Activated CD4-positive, alpha-beta memory T cell treated with anti-CD3 and anti-CD28 coated beads for 36 hours (primary cell): ENCODE measurements at places on chromosomes 1 and 21.

DNA sequence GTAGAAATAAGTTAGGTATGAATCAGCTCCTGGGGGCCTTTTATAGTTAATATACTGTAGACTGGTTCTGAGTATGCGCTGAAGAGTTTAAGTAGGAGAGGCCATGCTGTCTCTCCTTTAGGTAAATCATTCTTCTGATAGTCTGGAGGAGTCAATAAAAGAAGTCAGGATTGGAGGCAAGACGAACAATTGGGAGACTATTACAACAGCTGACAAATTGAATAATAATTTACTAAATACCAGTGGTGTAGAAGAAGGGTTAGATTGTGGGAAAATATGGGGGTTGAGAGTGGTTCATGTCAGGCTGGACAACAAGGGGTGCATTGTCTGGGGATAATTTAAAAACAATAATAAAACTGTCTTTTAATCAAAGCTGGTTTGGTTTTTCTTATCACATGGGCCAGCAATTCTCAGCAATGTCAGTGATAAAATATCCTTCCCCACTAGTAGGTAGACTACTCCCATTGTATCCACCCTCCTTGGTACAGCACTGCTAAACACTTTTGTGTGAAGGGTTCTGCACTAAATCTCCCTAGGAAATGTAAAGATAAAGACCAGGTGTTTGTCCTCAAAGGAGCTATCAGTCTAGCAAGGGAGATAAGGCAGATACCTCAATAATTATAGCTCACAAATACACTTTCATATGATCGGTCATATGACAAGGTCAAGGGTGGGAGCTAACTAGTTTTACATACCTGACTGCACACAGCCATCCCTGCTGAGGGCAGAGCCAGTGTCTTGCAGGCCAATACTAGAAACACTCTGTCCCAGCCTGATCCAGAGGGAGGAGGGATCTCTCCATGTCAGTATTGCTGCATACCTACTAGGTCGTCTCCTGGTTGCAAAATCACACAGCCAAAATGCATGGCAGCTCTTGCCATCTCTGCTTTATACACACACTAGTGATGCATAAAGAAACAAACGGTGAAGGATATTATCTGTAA is 299.7 kb downstream of the VAV3 start:
- DNase-seq = no peak

DNA sequence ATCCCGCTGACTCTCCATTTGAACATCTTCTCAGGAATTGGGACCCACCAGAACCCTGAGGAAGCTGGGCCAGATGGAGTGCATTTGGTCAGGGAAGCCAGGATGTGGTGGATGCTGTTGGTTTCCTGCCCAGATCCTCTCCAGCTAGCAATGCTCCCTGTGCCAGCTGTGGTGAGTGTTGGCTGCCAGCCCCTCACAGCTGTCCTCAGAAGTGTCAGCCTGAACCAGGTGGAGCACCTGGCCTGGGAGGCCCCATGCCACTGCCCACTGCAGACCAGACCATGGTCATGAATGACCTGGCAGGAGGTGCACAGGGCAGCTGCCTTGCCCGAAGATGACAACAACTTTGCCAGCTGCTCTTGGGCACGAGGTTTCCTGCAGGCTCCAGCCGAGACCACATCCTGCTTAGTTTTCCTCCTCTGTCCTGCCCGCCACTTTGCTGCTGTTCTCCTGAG is 54.4 kb downstream of the PRSS38 start:
- peak; percentile 44 for DNase-seq

DNA sequence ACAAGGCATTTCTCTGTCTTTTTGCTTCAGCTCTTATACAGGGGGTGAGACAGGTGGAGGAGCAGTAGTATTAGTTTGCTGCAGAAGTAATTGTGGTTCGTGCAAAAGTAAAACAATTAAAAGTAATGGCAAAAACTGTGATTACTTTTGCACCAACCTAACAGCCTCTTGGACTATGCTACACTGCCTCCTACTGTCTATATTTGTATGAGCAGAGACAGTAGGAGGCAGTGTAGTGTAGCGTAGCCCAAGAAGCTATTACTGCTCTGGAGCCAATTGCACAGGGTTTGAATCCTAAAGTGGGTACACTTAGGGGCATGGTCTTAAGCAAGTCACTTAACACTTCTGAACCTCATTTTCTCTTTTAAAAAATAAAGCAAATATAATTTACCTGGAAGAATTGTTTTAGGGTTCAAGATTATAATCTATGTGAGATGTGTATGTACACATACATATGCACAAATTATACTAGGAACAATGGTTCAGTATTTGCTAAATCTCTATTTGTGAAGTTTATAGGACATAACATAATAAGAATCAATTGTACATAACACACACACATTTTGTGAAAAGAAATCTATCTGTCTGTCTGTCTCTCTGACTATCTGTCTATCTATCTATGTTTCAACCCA is 103.8 kb downstream of the BRINP3 start:
- no peak for DNase-seq

GRCh38 chr21:23968008-23968407 is 1639.3 kb downstream of the MRPL39 start:
- no peak for DNase-seq

DNA sequence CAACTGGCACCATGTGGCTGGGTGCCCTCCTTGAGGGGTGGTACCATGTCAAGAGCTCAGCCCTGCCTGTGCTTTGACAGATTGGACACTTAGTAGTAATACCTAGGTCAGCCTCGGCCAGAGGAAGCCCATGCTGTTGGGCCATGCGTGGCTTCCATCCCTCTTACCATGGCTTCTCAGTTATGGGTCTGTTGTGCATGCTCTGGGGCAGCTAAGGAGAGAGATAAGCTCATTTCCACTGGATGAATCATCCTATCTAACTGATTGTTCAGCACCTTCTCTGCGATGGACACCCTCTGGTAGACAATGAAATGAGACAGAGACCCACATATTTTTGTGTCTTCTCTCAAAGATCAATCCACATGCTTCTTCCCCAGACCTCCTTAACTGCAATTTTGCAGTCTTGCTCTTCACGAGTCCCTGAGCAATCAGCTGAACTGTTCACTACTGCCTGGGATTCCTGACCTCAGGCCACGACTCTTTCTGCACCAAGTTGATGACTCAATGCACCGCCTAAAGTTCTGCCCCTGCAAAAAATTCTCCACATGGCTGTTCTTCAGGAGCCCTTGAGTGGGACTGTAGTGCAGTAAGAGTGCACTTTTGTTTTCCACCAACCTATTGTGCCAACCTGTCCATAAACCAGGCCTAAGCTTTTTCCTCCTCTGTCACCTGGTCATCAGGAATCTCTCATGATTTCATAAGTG is 6.9 kb upstream of the TRIM62 start:
- no peak for DNase-seq

- no peak for DNase-seq
Observed at GRCh38 chr1:145936247-145936646, 9.0 kb upstream of the RBM8A start.

DNA sequence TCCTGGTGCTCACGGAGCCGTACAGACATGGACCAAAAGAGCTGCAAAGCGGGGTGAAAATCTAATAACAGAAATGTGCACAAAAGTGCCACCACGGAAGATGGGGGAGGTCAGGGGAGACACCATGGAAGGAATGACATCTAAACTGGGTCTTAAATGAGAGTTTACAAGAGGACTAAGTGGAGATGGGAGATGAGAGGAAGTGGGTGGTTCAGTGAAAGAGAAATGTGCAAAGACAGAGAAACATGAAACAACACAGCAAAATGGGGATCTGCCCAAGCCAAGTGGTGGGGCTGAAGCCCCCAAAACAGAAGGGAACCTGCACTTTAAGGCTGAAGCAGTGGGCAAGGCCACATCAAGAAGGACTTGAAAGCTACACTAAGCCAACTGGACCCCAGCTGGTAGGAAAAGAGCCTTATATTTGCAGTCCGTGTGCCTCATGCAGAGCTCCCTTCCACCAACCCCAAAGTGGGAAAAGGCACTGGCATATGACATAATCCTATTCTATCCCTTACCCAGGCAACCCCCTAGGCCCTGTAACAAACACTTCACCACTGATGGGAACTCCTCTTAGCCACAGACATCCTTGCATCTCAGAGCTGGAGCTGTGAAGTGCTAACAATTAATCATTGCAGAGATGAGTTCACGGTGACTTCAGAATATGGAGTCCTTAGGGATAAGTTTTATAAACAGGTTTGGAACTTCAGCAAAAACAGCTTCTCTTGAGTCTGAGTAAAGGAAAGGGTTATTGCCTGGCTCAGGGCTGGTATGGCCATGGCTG is 198.6 kb upstream of the EDN2 start:
- DNase-seq = no peak

DNA sequence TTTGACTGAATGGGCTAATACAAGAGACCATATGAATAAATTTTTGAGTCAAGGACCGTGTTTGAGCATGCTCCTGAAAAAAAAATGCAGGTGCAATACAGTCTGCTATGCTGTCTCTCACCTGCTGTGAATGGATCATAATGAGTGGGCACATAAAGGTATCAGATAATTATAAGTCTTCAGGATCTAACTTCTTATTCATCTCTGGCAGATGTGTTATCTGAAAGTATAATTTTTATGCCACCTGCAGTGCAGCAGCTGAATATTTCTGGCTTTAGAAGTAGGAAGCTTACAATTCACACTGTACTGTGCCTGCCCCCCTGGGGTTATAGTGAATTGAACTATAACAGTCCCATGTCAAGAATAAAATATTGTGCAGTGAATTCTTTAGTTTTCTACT is 333.3 kb downstream of the MRPL39 start:
- no peak for DNase-seq

DNA sequence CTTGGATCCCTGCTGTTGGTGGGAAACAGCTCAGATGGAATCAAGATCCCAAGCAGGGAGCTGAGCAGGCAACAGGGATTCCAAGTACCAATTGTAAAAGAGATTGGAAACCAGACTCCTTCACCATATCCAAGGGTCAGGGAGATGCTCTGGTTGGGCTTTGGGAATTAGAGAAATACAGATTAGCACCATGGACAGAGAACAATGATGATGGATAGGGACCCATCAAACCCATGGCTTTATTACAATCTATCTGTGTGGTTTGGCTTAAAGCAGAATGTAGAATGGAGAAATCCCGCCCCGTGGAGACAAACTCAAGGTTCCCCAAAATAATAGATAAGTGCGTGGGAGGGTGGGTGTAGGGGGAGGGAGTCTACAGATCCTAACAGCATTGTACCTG is 120.7 kb upstream of the CSF3R start:
- no peak for DNase-seq

- DNase-seq = no peak
Observed at GRCh38 chr1:30708361-30708728, 15.0 kb downstream of the MATN1 start.

- peak; percentile 43 for DNase-seq
Observed at GRCh38 chr21:41777951-41778815, 11.3 kb upstream of the RIPK4 start.

DNA sequence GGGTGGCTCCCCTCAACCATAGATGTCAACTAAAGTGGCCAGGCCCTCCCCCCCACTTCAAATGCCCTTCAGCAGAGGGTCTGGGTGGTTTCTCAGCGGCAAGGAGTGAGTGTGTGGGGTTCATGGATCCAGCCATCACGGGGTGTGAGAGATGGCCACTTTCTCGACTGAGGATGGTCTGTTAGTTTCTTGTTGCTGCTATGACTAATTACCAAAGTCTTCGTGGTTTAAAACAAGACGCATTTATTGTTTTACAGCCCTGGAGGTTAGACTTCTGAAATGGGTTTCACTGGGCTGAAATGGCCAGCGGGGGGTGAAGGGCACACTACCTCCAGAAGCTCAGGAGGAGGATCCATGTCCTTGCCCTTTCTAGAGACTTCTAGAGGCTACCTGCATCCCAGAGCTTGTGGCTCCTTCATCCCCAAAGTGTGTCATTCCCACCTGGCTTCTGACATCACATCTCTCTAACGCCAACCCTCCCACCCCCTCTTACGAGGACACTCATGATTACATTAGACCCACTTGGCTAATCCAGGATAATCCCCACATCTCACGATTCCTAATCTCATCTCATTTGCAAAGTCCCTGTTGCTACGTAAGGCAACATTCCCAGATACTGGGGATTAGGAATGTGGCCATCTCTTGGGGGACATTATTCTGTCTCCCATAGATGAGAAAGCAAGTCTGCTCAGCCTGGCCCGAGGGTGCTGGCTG is 53.0 kb downstream of the EPHB2 start:
- no peak for DNase-seq

DNA sequence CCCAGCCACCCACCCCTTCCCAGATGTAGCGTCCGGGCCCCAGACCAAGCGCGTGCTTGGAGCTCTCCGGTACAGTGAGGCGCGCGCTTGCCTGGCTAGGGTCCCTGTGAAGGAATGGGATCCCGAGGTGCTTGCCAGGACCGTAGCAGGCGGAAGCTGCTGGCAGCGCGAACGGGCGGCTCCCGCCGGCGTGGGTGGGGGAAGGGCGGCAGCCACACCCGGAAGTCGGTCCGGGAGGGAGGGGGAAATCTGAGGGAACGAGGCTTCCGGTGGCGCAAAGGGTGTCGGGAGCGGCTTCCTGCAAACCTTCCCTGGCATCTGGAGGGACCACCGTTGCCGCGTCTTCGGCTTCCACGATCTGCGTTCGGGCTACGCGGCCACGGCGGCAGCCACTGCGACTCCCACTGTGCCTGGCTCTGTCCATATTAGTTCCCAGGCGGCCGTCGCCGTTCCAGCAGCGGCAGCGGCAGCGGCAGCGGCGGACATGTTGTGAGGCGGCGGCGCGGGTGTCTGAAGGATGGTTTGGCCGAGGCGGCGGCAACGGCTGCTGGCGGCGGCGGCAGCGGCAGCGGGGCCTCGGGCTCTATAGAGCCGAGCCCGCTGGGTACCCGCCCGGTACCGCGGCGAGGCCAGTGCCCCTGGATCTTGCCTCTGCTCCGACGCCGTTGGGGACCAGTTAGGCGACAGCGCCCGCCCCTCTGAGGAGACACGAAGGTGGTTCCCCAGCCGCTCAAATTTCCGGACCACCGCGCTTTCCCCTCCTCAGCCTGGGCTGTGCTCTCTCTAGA is at the start of gene DR1:
Gene DR1, plus strand, starts transcription at position 275 of the 788 bp plus-strand sequence. CDS start 739 bp downstream, outside the sequence.
- DNase-seq = peak; percentile 95
